SJCRH30 (cell line): ENCODE measurements at places on chromosomes 4 and X.

DNA sequence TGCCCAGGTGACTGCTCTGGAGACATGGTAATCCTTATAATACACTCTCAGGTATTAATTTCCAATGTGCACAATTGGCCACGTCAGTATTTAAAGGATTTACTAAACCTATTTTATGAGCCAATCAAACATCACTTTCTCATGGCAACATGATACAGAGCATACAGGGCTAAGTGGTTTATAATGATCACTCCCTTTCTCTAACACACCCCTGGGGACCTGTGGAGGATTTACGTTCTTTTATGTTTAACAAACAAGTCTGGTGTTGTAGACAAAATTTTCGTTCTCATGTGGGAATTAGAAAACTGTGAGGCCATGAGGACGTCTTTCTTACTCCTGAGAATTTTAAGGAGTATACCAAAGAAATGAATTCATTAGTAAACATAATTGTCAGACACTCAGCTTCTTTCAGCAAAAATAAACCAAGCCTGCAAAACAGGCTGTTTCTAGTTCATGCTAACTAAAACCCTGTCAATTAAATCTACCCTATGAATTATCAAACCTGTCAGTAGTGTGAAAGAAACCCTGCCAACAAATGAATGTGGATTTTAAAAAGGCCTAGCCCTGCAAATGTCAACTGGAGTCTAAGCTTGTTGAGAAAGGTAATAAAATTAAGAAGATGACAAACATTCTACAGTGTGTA lies 155.8 kb downstream of the PDGFC start:
- peak; percentile 30 for DNase-seq

DNA sequence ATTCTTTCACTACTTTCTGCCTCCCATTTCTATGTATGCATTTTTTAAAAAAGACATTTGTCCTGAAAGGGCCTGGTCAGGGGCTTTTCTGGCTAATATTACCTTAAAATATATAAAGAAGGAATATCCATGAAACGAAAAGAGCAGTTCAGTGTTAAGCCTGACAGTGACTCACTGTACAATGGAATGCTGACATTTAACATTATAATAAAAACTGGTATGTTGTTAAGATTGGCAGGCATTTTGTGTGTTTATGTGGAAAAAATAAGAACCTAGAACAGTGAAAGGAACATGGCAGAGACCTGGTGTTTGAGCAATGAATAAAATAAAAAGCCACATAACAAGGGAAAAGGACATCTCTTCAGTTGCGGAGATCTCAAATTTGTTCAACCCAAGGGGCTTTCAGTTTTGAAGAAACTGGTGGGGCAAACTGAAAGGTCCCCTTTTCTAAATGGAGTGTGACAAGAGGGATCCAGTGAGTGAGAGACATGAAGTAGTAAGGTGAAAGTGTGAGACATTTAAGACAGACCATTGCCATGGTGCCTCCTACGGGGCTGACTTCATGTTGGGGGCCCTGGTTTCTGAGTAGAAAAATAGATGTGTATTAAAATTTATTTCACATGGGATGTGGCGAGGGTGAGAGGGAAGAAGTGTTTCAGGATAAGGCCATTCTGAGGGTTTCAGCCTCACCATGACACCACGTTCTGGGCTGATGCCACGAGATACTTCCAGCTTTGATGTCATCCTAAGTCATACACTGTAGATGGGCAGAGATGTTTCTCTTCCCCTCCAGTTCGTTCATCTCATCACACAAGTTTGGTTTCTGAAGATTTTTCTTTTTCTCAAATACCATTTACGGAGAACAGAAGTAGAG lies 324.9 kb downstream of the PPP3CA start:
- no peak for DNase-seq

DNA sequence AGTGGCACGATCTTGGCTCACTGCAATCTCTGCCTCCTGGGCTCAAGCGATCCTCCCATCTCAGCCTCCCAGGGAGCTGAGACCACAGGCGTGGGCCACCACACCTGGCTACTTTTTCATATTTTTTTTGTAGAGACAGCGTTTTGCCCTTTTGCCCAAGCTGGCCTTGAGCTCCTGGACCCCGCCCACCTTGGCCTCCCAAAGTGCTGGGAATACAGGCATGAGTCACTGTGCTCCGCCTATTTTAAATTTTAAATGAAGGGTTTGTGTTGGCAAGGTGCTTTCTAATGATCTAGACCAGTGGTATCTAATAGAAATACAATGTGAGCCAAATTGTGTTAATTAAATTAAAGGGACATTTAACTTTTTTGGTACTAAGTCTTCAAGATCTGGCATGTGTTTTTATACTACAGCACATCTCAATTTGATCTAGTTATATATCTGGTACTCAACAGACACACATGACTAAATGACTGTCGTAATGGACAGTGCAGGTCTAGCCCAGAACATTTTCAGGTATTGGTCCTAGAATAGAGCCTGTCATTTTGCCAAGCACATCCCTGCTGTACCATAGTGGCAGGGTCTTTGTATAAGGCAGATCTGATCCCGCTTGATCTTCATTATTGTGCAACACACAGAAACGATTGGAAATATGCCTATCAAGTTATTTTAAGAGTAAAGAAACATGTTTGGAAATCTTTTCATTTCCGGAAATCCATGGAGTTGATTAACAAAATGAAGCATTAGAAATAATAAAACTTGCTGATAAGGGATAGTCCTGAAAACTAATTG lies 7.3 kb downstream of the PGK1 start:
- no peak for DNase-seq

GRCh38 chr4:74237425-74237966 lies 70.8 kb upstream of the EPGN start:
- no peak for DNase-seq

DNA sequence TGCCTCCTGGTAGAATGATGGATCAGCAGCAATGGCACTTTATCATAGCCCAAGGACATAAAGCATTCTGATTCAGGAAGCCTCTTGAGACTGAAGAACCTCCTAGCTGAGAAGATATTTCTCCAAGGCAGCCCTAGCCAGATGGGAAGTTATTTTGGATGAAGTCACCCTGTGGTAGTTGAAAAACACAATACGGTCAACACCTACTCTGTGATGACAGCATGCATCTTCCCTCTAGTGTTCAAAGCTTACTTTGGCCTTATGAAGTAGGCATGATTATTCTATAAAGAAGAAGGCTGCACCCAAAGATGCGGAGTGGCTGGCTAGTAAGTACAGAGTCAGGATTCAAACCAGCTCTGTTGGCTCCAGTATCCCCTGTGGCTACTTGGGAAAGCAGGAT lies 47.9 kb downstream of the TLR10 start:
- DNase-seq, result no peak

DNA sequence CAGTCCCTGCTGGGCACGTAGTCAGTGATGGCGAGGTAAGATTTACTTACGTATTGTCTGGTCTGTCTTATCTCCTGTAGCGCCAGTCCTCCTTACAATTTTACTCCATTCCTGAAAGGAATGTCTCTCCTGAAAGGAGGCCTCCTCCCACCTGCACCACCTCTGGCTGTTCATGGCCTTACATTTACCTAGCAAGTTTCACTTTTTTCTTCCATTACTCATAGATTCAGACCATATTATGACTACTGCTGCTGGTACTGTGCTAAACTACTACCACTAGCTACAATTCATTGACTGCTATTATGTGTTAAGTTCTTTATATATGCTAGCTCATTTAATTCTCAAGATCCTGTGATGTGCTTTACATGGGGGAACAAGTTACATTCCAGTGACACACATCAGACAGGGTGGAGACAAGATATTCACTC lies 189.9 kb downstream of the BMPR1B start:
- no peak for DNase-seq

DNA sequence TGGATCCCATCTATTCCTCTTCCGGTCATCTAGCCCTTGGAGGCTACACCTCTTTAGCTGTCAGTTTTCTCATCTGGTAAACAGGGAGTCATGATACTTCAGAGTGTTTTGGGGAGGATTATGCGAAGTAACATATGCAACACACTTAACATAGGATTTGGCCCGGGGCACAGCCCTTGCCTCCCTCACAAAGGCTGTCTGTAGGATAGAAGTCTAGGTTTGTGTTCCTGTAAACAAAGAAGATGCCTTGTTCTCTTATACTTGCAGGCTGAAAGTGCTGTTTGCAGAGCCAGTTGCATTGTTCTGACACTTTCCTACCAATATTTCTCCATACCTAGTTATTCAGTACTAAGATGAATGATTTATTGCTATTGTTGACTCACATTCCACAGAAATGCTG lies 2.2 kb upstream of the APELA start:
- no peak for DNase-seq

DNA sequence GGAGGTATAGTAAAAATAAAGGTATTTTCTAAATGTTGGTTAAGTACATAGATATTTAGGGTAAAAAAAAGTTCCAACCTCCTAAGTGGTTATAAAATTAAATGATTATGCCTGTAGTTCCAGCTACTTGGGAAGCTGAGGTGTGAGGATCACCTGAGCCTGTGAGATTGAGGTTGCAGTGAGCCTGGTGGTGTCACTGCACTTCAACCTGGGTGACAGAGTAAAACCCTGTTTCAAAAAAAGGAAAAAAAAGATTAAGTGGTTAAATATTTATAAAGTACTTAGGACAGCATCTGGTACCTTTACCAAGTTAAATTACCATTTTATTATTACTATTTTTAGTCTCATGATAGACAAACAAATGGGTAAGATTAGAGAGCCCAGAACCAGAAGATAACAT lies 1801.0 kb downstream of the C4orf33 start:
- no peak for DNase-seq

GRCh38 chr4:89142691-89143669 lies 31.6 kb downstream of the TIGD2 start:
- no peak for DNase-seq

DNA sequence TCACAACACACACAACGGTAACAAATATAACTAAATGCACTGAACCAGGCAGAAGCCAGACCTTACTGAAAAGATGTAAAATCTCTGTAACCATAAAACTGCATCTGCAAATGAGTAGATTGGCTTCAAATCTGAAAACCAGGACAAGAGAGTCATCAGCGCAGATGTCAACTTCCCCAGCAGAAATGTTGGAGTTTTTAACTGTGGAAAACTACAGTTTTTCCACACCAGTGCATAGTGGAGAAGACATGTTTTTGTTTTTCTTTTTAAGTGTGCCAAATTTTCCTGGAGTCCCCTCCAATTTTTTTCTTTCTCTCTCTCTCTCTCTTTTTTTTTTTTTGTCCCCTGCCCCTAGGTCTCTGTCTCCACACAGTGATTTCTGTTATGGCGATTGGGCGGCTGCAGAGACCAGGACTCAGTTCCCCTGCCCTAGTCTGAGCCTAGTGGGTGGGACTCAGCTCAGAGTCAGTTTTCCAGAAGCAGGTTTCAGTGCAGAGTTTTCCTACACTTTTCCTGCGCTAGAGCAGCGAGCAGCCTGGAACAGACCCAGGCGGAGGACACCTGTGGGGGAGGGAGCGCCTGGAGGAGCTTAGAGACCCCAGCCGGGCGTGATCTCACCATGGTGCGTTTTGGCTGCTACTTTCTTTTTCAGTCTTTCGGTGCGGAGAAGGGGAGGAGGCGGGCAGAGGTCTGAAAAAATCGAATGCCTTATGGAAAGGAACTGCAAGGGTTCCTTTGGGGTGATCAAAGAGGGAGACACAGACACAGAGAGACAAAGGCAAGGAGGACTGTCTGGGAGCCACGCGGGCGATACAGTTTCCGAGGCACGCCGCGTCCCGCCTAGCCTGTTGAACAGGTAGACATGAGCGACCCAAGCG lies at the start of gene GUCY1A1:
Gene GUCY1A1, plus strand, starts transcription at position 505 of the 878 bp plus-strand sequence. CDS start 30,020 bp downstream, outside the sequence.
- DNase-seq, result no peak

DNA sequence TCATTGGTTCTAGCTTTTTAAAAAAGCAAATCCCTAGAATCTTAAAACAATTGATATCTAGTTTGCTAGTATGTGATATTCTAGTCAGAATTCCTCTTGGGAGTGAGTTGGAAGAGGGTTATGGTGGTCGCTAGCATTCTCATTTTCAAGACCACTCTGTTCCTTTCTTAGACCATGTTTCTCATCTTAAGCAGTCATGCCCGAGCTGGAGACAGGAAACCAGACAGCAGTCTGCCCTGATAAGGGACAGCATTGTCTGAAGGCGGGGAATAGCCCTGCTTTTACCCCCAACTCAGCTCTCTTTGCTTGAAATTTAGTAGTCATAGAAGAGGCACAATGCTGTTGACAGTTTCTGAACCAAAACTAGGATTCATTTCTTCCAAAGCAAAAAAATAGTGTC lies 5.2 kb downstream of the KLF3 start:
- DNase-seq, result no peak

GRCh38 chr4:105060628-105061027 lies 86.0 kb upstream of the TET2 start:
- peak; percentile 55 for DNase-seq

DNA sequence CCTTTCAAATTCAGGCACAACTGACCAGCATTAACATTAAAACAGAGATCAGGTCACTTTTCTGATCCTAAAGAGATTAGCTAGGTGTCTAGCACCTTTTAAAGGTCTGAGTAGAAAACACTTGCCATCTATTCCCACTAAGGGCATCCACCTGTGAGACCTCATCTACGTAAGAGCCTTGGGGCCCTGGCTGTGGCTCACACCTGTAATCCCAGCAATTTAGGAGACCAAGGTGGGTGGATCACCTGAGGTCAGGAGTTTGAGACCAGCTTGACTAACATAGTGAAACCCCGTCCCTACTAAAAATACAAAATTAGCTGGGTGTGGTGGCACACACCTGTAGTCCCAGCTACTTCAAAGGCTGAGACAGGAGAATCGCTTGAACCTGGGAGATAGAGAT lies 11.8 kb downstream of the TBC1D9 start:
- DNase-seq, result no peak

GRCh38 chr4:118289794-118290193 lies 63.0 kb downstream of the PRSS12 start:
- DNase-seq, result no peak

DNA sequence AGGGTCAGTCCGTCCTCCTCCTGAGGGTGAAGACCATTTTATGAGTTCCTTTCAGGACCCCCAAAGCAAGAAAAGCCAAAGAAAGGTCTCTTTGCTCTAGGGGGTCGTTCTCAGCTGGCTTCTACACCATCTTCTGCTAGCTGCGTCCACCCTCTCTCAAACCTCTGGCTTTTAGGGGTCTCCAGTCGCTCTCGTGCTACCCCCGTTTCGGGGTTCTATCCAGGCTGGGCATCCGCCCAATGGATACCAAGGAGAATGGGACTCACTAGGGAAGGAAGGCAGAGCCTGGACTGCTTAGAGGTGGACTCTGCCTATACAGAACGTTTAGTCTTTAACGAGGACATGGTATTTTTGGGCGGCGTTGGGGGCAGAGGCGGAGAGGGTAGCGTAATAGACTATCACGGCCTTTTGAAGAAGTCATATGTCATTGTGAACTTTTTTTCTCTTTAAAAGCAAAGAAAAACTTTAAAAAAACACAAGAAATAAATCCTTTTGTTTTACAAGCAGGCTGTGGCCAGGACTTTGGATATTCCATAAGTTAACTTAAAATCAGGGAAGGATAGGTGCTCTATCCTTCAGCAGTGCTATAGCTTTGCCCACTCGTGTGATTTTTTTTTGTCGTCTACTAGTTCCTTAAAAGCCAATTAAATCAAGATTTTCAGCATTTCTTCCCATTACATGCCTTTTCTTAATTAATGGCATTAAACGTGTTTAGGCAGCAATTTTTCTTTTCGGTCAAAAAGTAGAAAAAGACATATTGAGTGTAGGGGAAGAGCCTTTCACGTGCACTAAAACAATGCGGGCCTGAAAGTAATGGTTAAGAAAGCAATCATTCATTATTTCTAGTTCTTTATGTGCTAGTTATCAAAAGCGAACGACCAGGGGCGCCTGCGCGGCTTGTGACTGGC lies 7.2 kb upstream of the PITX2 start:
- no peak for DNase-seq

GRCh38 chr4:37995981-37996775 lies 36.0 kb downstream of the PTTG2 start:
- no peak for DNase-seq
